ENCODE measurements at places on chromosomes 16 and 17. TPM values are rescaled to one million over a fixed set of nuclear protein-coding genes. Genes with fewer than 3 reads are reported as not detected.

DNA sequence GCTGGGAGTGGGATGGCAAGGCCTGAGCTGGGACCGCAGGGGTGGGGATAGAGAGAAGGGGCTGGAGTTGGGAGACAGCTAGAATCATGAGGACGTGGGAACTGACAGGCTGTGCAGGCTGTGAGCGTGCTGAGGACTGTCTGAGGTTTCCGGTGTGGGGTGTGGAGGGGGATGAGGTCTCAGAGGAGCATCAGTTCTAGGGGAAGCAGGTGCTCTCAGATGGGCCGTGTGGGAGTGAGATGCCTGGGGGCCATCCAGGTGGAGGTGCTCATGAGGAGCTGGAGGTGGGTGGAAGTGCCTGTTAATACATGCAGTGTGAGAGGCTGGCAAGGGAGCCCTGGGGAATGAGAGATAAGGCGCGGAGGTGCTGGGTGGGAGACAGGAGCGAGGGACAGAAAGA lies 27.2 kb downstream of the HASPIN start:
- no peak for DNase-seq

DNA sequence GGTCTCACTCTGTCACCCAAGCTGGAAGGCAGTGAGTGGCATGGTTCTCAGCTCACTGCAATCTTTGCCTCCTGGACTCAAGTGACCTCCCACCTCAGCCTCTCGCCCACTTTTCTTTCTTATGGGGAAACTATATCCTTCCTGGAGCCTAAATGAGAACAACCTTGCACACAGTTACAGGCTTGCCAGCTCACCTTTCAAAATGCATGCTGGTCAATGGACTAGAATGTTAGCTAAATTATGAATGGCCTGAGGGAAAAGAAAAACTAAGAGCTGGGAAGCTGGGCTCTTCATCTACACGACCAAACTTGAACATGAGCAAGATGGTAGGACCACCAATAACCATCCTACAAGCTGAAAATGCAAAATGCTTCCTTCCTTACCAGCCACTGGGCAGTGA lies 10.6 kb upstream of the LHX1 start:
- no peak for DNase-seq

DNA sequence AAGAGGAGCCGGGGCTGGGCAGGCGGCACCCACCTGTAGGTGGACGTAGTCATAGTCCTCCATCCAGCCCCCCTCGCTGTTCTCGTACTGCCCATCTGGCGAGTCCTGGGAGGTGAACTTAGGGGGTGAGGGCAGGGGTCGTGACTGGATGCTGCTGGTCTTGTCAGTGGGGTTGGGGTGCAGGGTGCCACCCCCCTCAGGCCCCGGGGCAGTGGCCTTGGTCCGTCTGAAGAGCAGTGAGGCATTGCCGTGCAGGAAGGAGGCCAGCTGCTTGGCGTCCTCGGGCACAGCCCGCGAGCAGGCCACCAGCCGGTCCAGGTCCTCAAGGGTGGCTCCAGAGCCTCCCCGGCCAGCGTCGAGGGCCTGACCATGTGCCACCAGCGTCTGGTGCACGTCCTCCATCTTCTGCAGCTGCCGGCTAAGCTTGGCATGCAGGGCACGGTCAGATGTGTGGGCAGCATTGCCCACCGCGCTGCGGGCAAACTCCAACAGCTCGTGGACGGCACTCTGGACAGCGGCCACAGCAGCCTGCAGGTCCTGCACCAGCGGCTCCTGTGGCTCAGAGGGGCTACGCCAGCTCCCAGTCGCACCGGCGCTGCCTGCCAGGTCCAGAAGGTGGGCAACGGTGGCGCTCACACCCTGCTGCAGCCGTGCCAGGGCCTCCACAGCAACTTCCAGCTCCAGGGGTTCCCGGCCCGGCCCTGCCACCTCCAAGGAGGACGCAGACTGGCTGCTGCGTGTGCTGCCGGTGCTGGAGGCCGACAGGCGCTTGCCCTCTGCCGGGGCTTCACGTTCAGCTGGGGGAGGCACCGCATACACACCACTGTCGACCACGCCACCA lies 16.3 kb downstream of the CTRB1 start:
- no peak for DNase-seq

DNA sequence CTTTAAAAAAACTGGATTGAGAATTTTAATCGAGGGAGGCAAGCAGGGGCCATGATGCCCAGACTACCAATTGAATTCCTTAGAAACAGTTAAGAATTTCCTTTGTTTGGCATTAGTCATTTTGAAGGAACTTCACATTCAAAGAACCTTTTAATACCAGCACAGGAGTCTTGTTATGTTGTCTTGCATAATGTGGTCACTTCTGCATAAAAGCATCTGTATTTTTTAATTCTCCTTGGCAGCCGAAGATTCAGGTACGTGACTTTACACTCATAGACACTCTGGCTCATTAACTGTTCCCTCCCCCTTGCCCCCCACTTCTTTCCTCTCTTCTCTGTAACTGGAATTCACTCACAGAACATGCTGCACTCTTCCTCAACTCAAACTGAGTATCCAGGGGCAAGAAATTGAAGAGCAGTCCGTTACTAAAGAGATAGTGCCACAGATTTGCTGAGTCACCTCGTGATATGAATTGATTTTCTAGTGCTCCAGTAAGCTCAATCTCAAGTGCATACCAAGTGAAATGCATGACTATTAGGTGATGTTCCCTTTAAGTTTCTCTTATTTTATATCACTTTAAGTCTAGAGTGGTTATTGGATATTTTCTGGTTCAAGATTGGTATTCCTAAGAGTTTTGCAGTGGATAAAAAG lies 572.2 kb upstream of the SOX9 start:
- no peak for DNase-seq

GRCh38 chr17:74134991-74135390 lies 68.5 kb upstream of the RPL38 start:
- no peak for DNase-seq

DNA sequence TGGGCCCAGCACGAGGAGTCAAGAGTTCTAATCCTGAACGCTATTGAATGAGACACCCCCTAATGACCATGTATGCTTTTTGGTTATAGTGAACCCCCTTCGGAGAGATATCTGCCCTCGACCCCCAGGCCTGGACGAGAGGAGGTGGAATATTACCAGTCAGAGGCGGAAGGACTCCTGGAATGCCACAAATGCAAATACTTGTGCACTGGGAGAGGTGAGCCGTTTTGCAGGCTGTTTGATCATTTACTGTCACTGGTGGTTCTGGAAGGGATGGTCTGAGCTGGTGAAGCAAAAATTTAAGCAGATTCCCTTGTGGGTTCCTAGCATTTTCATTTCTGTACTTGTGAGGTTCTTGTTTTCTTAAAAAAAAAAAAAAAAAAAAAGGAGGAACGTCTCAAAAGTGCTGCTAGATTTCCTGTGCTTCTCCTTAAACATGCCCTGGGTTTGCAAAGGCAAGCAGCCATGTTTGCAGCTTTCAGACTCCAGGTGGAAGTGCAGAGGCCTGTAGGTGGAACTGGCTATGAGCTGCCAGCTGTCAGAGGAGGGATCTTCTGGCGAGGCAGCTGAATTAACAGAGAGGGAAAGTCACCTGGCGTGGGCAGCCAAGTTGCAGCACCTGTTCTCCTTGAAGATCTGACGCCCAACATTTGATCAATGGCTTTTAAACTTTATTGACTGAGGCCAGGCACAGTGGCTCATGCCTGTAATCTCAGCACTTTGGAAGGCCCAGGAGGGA lies 3.5 kb downstream of the MARVELD3 start:
- no peak for DNase-seq

DNA sequence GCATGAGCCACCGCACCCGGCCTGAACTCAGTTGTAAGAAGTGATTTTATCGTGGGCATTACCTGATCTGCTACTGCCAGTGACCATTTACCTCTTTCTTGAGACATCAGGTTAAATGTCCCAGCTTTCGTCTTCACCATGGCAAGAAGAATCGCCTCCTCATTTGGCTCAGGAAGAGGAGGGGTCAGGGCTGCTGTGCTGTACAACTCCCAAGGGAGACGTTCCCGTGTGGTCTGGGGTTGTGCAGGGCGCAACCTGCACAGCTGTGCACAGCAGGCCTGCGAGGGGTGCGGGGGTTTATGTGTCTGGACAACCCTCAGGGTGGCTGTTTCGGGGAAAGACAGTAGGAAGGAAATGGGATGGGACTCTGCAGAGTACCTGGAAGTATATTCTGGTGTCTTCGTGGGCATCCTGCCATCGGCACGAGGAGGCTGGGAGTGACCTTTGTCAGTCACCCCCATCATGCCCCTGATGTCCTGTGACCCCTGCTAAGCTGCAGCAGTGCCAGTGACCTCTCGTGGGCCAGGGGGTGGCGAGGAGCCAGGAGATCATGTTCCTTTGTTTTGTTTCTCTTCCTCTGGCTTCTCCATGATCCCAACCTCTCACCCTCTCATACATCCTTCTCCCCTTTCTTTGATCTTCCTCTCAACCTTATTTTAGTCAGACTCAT lies 27.3 kb downstream of the CIBAR2 start:
- no peak for DNase-seq

- no peak for DNase-seq
Observed at GRCh38 chr16:17939723-17940122, 396.8 kb downstream of the NPIPA8 start.

- DNase-seq = no peak
Observed at GRCh38 chr17:44589316-44590071, 32.2 kb downstream of the FZD2 start.

DNA sequence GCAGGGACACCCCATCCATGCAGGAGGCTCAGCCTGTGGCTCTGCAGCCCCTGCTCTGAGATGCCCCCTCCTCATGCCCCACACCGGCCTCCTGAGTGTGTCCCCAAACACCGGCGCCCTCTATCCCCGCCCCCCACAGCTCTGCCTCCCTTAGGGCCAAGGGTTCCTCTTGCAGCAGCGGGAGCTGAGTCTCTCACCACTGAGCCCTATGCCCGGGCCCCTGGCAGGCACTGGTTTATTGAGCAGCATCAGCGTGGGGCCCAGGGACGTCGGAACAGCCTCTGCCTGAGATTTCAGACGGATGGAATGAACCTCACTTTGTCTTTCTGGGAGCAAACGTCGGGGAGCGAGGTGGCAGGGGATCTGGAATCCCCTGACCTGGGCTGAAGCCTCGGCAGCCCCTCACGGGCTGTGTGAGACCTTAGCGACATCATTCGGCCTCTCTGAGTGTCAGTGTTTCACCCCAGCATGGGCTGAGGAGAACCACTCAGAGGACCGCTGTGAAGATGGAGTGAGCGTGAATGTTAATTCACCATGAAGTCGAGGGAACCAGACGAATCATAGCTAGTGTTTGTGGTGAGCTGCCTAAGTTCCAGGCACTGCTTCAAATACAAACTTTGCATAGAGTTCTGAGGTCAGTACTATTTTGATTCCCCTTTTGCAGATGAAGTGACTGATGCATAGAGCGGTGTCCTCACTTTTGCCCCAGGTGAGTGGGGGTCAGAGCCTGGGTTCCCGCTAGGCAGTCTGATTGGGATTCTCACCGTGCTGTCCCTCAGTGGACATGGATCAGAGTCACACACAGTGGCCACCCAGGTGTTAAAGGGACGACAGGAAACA lies 5.3 kb upstream of the C16orf74 start:
- no peak for DNase-seq

DNA sequence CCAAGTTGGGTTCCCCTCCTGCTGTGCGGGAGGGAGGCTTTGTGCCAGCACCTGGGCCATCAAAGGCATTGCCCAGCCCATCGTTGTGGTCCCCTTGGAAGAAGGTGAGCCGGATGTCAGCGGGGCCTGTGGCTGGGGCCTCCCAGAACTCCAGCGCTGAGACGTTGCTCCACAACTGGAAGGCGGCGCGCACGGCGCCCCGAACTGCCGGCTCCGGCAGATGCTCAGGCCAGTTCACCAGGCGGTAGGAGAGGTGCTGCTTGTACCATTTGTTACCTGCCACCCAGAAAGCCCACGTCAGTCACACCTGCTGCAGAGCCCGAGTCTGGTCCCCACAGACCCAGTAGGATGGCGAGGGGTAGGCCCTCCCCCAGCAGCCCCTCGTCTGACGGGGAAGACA lies 12.4 kb downstream of the C17orf50 start:
- no peak for DNase-seq

- DNase-seq = no peak
Observed at GRCh38 chr17:50194934-50195865, 6.2 kb downstream of the COL1A1 start.

GRCh38 chr16:86707171-86707570 lies 128.8 kb downstream of the FOXL1 start:
- DNase-seq = no peak

- DNase-seq = no peak
Observed at GRCh38 chr16:89067677-89068443, 25.8 kb upstream of the ACSF3 start.

GRCh38 chr17:34852614-34853013 lies 108.6 kb downstream of the CCT6B start:
- DNase-seq = no peak

DNA sequence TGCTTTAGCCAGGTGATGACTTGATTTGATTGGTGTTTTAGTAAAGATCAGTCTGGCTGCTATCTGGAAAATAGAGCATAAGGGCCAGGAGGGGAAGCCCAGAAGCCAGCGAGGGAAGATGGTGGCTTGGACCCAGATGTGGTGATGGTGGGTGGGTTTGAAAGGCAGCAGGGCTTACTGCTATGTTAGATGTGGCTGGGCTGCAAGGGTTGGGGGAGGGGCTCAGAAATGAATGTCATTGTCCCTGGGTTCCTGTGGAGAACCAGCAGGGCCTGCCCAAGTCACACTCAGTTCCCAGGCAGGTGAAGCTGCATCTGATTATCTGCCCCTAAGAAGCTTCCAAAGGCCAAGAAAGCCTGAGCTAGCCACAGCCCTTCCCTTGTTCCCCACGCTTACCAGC lies 71.7 kb upstream of the BRD7 start:
- DNase-seq = peak; percentile 2

KRTAP1-5 gene
- not detected for total RNA-seq

SLC16A6 gene
- total RNA-seq = 1.5 TPM

ENO3 gene
- total RNA-seq = 16.4 TPM

CCL8 gene
- total RNA-seq = 0.56 TPM

ORAI3 gene
- 75.0 TPM for total RNA-seq

FBXO39 gene
- total RNA-seq = 46.9 TPM

B9D1 gene
- 42.1 TPM for total RNA-seq

SPN gene
- 0.74 TPM for total RNA-seq

ITGB3 gene
- 6.9 TPM for total RNA-seq

Data from testis (tissue), 5 donors.